ENCODE measurements at places on chromosomes 5 and 9.

DNA sequence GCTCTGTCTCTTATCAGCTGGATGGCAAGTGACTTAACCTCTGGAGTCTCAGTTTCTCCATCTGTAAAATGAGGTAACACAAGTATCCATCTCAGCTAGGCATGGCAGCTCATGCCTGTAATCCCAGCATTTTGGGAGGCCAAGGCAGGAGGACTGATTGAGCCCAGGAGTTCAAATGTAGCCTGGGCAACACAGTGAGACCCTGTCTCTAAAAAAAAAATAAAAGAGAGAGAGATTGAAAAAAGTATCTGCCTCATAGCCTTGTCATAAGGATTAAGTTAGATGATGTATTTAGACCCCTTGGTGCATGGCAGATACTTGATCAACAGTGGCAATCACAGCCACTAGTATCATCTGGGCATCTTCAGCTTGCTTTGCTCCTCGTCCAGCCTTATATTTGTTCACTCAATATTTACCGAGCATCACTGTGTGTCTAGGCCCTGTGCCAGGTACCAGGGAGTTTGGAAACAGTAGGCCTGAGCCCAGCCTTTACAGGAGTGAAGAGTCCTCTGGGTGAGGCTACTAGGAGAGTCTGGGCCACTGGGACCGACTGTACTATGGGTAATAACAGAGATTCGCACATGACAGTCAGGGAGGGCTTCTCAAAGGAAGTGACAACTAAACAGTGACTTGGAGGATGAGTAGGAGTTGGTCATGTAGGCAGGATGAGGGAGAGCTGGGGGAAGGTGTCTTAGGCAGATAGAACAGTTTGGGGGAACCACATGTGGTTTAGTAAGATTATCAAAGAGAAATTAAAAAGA is 34.2 kb downstream of the CORO2A start:
- DNase-seq: peak; percentile 96

DNA sequence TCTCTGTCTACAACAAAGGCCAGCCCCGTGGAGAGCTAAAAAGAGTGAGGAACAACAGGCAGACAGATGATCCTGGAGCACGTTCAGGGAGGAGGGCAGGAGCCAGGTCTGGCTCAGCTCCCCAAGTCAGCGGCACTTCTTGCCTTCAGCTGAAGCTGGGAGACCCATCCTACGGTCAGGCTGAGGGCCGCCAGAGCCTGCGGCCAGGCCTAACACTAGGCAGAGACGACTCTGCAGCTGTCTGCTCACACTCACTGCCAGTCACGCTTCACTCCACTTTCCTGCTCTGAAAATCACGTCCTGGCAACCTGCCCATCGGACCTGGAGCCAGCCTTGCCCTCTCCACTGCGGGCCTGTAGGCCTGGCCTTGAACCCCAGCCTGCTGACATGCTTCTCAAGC is 160.9 kb upstream of the LHFPL2 start:
- no peak for DNase-seq

DNA sequence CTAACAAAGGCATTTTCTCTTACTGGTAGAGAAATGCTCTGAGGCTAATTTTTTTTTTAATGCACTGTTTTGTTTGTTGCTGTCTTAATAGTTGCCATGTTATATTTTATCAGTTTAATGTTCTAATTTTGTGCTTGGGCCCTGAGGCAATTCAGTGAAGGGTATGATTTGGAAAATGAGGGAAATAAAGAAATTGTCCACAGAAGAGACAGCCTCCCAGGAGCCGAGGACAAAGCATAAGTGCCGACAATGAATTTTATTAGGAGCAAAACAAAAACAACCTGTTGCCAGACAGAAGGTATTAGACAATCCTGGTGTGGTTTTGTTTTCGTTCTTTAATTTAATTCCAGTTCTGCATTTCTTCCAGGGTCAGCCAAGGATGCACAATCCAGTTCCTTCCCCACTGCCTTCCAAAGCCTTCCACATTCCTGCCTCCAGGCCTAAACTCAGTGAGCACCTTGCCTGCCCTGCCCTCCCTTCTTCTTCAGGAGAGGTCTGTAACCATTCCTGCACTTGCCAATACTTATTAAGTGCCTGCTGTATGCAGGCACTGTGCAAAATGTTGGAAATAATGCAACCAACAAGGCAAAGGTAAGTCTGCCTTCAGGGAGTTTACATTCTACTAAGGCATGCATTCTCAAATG is 4.3 kb upstream of the TCOF1 start:
- no peak for DNase-seq

DNA sequence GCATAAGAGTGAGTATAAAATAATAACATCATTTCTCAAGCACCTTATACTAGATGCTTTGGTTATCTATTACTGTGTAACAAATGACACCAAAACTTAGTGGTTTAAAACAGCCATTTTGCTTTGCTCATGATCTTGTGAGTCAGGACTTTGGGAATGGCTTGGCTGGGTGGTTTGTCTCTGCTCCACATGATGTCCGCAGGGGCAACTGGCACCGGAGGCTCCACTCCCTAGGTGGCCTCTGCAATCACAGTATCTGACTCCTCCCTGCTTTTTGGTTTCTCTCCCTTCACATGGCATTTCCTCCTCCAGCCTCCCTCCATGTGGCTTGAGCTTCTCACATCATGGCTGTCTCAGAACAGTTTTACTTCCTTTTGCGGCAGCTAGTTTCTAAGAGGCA is 259.5 kb downstream of the GAS1 start:
- no peak for DNase-seq

- peak; percentile 74 for DNase-seq
Observed at GRCh38 chr9:89864257-89864656, 259.4 kb downstream of the GADD45G start.

- DNase-seq: no peak
Observed at GRCh38 chr5:133809801-133810200, 158.6 kb downstream of the C5orf15 start.

DNA sequence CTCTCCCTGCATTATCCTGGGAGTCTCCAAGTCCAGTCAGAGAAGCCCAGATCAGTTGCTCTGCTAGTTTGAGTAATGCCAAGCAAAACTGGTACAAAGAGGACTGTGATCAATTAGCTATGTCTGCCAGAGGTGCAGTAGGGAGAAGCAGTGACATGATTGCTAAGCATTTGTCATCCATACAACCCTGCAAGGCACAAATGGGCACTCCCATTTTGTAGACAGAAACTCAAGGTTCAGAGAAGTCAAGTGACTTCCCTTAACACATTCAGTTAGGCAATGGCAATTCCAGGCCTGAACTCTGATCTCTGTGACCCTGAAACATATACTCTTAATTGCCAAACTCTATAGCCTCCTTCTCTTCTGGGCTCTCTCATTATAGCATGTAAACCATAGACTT is 34.0 kb downstream of the NDST1 start:
- no peak for DNase-seq

DNA sequence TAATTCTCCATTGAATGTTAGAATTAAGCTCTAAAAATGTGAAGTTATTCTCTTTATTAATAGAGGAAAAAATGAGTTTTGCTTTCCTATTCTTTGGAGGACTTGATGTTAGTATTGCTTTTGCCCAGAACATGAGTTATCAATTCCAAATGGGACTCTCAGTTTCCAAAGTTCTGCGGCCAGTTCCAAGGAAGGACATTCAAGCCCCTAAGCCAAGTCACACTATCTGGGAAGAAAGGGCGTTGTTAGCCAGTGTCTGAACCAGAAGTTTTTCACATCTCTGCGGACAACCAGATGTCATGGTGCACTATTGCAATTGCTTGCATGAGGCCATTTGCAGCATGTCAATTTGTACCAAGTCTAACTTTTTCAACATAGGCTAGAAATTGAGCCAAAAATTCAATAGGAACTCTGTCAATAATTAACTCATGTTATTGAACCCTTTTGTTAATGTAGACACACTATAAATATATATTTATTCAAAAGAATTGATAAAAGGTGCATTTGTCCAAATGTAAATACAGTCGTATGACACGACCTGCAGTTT is 183.3 kb upstream of the PIK3R1 start:
- DNase-seq: no peak

DNA sequence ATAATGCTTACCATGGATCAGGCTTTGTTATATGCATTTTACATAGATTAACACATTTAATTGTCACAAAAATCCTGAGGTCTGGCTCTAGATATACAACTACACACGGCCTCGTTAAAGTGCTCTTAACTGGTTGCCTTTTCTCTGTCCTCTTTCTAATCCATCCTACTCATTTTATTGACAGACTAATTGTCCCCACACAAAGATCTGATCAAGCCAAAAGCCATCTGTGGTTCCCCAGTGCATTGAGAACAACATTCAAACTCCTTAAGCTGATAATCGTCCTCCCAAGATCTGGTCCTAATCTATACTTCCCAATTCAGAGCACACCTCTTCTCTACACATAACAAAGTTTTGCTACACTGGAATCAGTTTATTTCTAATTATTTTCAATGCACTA is 23.9 kb upstream of the PPP2R2B start:
- no peak for DNase-seq

DNA sequence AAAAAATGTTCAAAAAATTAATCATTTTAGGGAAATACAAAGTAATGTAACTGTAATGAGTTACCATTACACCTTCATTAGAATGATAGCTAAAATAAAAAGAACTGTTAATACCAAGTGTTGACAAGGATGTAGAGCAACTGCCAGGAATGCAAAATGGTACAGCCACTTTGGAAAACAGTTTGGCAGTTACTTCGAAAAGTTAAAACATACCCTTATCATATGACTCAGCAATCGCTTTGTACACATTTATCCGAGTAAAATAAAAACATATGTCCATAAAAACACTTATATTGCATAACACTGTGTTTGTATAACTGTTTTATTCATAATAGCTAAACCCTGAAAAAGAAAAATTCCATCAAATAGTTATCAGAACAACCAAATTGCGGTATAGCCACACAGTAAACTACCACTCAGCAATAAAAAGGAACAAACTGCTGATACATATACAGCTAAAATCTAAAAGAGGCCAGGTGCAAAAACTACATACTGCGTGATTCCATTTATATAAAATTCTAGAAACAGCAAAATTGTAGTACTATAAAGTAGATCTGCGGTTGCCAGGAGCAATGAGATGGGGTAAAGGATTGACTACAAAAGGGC is 61.7 kb downstream of the RFX3 start:
- DNase-seq: no peak

GRCh38 chr5:96516631-96517071 is 83.6 kb upstream of the PCSK1 start:
- DNase-seq: no peak

GRCh38 chr5:174503461-174504265 is 220.7 kb upstream of the MSX2 start:
- peak; percentile 99 for DNase-seq

DNA sequence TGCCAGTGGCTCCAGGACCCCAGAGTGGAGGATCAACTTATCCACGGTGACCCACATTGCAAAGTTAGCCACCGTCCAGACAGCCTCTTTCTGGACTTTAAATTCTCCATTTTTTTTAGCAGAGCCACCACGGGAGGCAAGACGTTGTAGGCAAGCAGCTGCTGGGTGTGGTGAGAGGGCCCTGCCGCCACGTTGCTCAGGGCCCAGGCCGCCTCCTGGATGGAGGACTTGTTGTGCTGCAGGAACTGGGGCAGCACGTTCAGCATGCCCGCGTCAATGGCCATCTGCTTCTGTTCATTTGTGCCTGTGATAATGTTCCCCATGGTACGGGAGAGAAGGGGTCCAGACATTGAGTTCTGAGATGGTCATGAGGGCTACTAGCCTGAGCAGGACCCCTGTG is 114.3 kb upstream of the POC5 start:
- no peak for DNase-seq

- no peak for DNase-seq
Observed at GRCh38 chr5:103849934-103850333, 287.3 kb upstream of the NUDT12 start.

DNA sequence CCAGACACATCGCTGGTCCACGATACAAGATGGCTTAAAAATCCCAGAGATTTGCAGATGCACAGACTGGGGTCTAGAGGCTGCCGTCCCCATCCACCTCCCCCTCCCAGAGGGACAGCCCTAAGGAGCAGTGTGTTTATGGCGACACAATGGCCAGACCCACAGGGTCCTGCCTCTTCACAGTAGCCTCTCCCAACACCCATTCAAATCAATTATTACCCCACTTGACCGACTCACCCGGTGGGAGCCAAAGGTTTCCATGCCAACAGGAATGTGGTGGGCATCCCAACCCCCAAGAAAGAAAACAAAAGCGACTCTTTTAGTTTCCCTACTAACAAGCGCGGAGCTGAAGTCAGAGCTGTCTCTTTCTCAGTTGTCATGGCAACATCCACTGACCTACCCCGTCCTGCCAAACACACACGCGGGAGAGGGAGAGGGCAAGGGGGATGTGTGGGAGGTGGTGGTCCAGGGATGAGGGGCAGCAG is 209.0 kb downstream of the TTLL11 start:
- DNase-seq: no peak

GRCh38 chr5:22033066-22033465 is 820.1 kb downstream of the CDH12 start:
- DNase-seq: no peak

DNA sequence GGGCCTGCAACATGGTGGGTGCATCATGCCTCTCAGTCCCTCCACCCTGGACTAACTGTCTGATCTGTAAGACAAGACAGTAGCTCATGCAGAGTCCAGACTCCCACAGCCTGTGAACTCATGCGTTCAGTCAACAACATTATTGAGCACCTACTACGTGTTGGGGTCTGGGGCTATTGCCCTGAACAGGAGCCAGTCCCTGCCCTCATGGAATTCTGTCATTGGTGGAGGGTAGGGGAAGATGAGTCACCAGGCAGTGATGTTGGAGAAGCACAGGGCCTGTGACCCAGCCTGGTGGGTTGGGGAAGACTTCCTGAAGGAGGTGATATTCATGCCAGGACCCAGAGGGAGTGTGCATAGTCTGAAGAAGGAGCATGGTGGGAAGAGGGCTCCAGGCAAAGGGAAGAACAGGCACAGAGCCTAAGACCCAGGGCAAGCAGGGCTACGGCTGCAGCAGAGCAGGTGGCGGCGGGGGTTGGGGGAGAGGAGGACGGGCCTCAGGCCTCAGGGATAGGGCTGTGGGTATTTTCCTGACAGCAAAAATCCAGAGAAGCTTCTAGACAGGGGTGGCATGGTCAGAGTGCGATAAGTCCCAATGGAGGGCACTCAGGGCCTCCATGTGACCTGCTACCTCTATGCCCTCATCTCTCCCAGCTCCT is 26.7 kb upstream of the PSD2 start:
- DNase-seq: no peak

- DNase-seq: no peak
Observed at GRCh38 chr5:167814828-167815227, 476.6 kb upstream of the WWC1 start.

- DNase-seq: no peak
Observed at GRCh38 chr9:69748304-69748703, 11.5 kb downstream of the PTAR1 start.

GRCh38 chr5:147098233-147098790 is 136.5 kb upstream of the STK32A start:
- peak; percentile 97 for DNase-seq

DNA sequence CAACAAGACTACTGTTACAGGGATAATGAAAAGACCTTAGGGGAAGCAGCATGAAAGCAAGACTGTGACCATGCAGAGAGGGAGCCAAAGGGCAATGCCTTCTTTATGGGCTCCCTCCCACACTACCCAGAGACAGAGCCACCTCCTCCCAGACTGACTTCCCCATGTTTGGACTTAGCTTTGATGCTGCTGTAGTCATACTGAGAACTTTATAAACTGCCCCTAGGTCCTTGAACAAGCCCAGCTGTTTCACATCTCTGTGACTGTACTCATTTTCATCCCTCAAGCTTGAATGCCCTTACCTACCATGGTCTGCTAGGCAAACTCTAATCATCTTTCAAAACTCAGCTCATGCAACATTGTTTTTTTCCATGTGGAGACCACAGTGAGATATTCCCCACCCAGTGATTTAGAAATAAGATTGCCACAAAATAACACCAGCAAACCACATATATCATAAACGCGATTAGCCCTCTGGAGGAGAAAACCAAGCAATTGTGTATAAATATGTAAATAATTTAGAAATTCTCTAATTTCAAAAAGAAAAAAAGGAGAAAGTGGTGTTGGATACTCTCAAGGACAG is 23.4 kb upstream of the FAM169A start:
- no peak for DNase-seq
